A549 treated with RU486 at 1 μM for 4 hours (cell line): ENCODE measurements at places on chromosomes 13 and 19. TPM values are rescaled to one million over a fixed set of nuclear protein-coding genes. Genes with fewer than 3 reads are reported as not detected.

EEF2 gene
- total RNA-seq = 851 to 1,158 TPM (median 1,066 TPM) in 5 replicates

SERPINE3 gene
- not detected in 5 replicates for total RNA-seq

ZNF285 gene
- 1.6 to 2.8 TPM (median 2.4 TPM) in 5 replicates for total RNA-seq

DACH1 gene
- not detected in 5 replicates for total RNA-seq

ZNF324 gene
- total RNA-seq = 8.5 to 10.1 TPM (median 9.6 TPM) in 5 replicates

CTXN1 gene
- 10.0 to 24.5 TPM (median 21.4 TPM) in 5 replicates for total RNA-seq

IGFL3 gene
- 0.27 to 0.32 TPM in 2 of 5 replicates, not detected in the others for total RNA-seq
